ENCODE measurements at places on chromosomes 4 and X.

GRCh38 chr4:122548886-122549630 is 71.8 kb downstream of the IL21 start:
- no peak for DNase-seq

- DNase-seq = no peak
Observed at GRCh38 chr4:11286533-11286932, 142.2 kb downstream of the HS3ST1 start.

DNA sequence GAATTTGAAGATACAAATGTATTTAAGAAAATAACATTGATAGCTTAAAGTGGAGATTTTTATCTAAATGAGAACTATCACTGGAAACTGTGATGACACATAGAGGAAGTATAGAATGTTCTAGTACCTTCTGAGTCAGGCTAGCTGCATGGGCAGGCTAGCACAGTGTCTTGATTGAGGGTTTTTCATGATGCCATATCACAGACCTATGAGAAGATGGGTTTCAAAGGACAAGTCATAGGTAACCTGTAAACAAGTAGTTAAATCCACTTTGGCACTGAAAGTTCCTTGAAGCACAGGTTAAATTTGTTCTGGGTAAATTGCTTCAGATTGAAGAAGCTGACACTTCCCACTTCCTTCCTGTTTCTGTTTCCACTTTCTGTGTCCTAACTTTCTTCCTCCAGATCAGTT is 48.2 kb upstream of the CDKN2AIP start:
- no peak for DNase-seq

- no peak for DNase-seq
Observed at GRCh38 chr4:153450544-153450917, 15.6 kb upstream of the TMEM131L start.

GRCh38 chr4:71189471-71189870 is 149.3 kb upstream of the SLC4A4 start:
- no peak for DNase-seq
